ENCODE measurements at places on chromosomes 3 and 15.

DNA sequence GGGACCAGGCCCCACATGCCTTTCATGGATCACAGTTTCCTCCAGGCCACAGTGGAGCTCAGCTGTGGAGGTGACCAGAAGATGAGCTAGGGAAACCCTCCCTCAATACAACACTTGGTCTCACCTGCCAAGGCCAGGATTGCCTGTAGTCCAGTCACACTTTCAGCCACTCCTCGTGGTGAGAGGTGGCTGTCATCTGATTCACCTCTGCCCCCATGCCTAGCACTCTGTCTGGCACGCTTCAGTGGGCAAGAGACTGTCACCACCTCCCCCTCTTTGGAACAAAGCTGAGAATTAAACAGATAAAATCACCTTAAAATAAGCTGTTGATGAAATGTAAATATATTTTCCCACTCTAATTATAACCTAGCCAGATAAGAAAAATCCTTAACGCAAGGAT, 4.0 kb upstream of the IL17RD start:
- DNase-seq, result no peak

DNA sequence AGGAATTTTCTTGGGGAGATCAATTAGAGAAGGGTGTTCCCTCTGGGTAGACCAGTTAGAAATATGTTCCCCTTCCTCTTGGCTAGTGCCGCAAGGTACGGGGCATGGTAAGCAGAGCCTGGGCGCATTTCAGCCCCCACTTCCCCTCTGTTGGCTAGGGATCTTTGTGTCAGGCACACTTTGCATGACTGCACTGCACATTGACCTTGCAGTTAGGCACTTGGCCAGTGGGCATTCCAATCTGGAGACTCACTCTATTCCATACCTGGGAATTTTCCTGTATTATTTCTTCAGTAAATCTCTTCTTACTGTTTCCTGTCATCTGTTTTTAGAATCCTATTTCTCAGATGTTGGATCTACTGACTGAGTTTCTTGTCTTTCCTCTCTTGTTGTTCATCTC, 30.0 kb upstream of the CACNA1D start:
- no peak for DNase-seq

DNA sequence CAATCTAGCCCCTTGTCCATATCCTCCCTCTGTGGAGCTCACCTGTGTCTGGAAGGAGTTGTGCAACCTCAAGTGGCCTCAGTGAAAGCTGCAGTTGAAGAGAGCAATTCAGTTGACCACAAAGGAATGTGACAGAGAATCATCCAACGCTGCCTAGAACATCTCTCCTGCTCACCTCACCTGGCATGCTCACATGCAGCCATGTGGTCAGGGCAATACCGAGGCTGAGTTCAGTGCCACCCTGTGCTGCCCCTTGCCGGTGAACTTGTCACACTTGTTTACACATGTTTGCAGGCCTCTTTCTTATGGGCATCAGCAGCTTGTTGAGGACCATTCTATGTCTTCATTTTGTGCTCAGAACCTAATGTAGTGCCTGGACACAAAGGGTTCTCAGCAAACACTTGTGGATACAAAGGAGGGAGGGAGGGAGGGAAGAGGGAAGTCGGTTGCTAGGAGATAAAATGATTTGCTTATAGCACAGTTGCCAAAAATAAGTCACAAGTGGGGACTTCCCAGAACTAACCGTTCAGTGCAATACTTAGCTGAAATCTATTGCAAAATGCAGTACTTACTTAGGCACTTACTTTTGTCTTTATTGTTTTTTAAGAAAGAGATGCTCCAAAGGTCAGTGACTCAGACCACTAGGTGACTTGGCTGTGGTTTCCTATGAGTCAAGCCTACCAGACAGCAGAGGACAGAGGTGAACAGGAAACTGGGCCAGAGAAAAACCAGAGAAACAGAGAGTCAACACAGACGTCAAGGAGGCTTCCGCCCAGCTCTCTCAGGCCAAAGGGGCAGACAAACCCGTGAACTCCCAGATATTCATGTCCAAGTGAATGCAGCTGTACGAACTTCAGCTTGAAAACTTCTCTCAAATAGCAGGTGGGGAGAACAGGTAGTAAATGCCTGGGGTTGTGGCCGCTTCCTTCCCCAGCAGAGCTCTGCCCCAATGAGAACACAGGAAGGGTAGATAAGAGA, 227.8 kb upstream of the CTNNB1 start:
- peak; percentile 17 for DNase-seq

- DNase-seq, result no peak
Observed at GRCh38 chr15:70801109-70801508, 37.8 kb upstream of the UACA start.

DNA sequence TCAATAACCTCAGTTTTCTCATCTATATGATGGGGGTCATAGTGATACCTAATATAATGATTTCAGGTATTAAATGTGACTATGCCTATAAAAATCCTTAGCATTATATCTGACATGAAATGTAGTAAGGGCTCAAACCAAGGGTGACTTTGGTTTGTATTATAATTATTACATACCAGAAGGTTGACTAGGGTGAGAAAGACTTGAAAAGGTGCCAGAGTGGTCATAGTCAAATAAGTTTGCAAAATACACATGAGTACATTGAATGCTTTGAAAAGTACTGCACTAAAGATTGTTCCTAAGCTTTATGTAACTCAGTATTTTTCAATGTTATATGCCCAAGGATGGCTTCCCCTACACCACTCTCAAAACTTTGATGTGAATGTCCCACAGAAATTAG, 297.2 kb downstream of the ARPP21 start:
- DNase-seq, result no peak

DNA sequence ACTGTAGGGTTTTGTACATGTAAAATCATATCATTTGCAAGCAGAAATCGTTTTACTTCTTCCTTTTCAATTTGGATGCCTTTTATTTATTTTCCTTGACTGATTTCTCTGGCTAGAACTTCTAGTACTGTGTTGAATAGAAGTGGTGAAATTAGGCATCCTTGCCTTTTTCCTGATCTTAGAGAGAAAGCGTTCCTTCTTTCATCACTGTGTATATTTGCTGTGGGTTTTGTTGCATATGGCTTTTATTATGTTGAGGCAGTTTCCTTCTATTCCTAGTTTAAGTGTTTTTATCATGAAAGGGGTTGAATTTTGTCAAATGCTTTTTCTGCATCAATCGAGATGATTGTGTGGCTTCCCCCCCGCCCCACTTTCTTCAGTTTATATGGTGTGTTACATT, 140.9 kb downstream of the ATG7 start:
- no peak for DNase-seq

DNA sequence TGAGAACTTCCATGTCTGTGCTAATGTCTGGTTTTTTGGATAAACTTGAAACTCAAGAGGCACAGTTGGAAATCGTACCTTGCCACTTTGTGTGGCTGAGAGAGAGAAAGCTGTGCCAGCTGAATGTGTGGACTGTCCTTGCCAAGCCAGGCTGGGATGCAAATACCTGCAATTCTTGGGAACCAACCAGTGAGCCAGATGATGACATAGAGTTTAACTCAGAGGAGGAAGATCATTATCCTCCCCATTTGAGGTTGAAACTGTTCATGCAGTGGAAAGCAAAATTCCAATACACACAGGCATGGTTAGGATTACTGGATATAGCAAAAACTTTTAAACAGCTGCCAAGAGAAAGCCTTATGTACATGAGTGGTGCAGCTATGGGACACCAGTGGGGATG, 451.4 kb upstream of the NPAP1 start:
- DNase-seq, result no peak

GRCh38 chr3:195080571-195081151, 190.3 kb downstream of the XXYLT1 start:
- no peak for DNase-seq

DNA sequence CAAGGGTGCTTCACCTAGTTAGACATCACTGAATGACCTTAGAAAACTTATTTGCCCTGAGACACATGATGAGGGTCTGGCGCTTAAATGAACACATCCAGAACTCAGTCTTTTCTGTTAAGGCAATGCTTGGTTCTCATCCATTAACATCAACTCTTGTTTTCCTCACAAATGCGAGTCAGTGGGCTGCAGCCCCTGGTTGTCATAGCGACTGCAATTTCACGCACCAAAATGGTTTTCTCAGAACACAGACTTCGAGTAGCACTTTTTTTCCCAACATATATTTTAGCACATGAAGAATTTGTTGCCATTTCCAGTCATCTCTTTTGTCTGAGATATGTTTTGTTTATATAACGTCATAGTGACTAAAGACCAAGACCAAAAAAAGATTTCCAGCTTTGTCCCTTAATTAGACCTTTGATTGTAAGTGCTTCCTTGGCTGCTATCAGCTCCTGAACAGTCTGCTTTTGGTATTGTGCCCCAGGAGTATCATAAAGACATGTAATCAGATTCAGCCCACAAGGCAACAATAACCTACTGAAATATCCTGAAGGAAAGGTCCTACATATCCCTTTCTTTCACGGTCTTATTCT, 68.5 kb downstream of the GPR176 start:
- no peak for DNase-seq

DNA sequence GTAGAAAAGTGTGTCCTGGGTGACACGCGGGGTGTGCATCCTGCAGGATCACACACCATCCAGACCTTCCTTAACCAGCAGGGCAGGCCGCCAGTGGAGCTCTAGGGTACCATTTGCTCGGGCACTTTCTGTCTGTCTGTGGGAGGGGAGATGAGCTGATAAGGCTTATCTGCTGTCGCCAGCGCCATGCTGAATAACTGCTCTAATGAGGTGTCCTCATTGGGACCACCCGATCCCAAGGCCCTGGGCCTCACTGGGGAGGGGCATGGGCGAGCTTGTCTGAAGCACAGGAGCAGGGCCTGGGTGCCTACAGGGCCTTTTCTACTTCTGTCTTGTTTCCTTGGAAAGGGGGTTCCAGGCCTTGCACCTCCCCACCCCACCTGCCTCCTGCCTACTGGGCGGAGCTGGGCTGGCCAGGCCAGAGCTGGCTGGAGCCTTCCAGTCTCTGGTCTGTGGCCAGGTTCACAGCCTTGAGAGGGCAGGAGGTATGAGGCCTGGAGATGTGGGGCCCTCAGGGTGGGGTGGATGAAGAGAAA, 2.5 kb upstream of the GATA2 start:
- DNase-seq, result no peak

DNA sequence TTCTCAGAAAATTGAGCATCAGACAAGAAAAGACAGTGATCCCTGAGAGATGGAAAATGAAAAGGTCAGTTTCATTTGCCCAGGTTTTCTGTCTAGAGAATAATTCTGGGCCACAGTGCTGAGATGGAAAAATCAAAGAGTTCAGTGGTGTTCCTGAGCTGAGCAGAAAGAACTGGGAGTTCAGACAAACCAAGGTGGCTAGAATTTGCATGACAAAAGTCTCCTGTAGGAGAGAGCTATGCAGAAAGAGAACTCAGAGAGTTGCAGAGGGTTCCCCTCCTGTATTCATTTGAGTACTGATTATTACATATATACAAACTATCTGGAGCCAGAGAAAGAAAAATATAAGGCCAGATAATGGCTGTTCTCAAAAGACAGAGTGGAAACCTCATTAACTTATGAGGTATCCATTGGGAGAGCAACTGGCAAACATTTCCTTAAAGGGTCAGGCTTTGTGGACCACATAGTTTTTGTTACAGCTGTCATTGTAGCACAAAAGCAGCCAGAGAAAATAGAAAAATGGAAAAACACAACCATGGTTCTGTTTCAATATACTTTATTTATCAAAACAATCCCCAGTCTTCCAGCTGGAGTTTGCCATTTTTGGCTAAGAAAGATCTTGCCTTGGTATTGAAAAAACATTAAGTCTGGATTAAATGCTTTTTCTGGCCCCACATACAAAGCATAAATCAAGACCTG, 1004.1 kb downstream of the TBL1XR1 start:
- no peak for DNase-seq

DNA sequence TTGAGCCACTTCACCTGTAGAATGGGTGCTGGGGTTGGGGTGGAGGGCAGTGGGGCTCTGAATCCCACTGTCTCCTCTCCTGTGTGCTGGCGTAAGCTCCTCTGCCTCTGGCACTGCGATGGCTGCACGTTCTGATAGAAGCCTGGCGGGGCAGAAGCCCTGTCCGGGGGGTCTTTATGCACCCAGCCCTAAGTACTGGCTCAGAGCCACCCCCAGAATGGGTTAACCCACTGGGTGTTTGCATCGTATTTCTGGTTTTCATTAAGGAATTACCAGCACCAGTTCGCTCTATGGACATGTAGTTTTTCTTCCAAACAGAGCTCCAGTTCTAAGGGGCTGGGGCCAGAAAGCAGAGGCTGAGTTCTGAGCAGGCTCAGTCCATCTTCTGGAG, 37.7 kb upstream of the CDCP1 start:
- DNase-seq, result no peak

GRCh38 chr3:77227567-77227966, 187.7 kb downstream of the ROBO2 start:
- no peak for DNase-seq
